Uterus (tissue), 4 donors: ENCODE measurements at places on chromosomes 11 and 22. TPM values are rescaled to one million over a fixed set of nuclear protein-coding genes. Genes with fewer than 3 reads are reported as not detected.

- H3K27me3 ChIP-seq, result no peaks in the 10 kb centered on the region
- H3K27ac ChIP-seq, result no peak overlapping the region
- DNase-seq, result no peak
- no peaks in the 10 kb centered on the region for H3K4me1 ChIP-seq
These were observed 21.7 kb upstream of the PICK1 start for GRCh38 chr22:38035530-38035885.

DNA sequence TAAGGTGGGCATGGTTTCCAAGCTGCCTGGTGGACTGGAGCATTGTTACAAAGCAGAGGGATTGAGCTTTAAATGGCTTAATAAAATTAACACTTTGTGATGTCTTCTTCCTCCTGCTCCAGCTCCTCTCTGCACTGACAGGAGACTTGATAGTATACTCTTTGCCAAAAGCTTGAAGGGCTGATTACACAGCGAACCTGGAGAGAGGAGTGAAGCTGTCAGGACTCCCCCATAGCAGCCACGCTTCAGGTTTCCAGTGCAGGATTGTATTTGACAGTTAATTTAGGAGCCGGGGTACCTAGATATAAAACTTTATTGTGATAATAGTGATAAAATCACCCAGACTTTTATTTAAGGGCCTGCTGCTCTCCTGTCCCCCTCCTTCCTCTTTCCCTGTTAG is 50.0 kb downstream of the TRIM44 start:
- H3K4me1 ChIP-seq, result no peaks in the 10 kb centered on the region
- DNase-seq, result no peak

DNA sequence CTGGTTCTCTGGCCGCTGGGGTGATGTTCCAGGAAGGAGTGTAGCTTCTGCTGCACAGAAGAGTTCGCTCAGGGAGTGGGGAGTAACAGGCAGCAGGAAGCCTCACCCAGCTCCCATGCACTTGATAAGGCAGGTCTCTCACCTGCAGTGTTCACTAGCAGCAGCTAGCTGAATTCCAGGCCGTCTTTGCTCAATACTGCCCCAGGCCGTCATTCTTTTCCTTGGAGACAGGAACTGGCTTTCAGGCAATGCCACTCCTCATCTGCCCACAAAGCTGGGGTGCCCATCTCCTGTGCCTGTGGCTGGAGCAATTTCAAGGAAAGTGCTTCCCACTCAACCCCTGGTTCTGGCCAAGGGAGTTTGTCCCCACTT is 66.1 kb downstream of the ARHGAP42 start:
- H3K27me3 ChIP-seq, result no peaks in the 10 kb centered on the region
- H3K4me3 ChIP-seq, result no peak overlapping the region
- DNase-seq, result no peak
- H3K27ac ChIP-seq, result no peak overlapping the region

DNA sequence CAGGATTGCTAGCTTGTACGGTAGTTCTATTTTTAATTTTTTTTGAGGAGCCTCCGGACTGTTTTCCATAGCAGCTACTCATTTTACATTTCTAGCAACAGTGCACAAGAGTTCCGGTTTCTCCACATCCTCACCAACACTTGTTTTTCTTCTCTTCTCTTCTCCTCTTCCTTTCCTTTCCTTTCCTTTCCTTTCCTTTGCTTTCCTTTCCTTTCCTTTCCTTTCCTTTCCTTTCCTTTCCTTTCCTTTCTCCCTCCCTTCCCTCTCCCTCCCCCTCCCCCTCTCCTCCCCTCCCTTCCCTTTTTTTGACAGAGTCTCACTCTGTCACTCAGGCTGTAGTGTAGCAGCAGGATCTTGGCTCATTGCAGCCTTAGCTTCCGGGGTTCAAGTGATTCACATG is 9.3 kb downstream of the WBP2NL start:
- DNase-seq, result no peak
- H3K36me3 ChIP-seq, result no peaks in the 10 kb centered on the region
- no peaks in the 10 kb centered on the region for H3K4me1 ChIP-seq
- no peak overlapping the region for H3K4me3 ChIP-seq
- H3K27ac ChIP-seq, result no peak overlapping the region

- H3K4me3 ChIP-seq, result no peak overlapping the region
- no peak for DNase-seq
- H3K36me3 ChIP-seq, result no peaks in the 10 kb centered on the region
- no peaks in the 10 kb centered on the region for H3K4me1 ChIP-seq
These were observed 190.7 kb downstream of the ST3GAL4 start for GRCh38 chr11:126546191-126546590.

Gene SLC35E4
- total RNA-seq, result 5.3 TPM
